ENCODE measurements at places on chromosomes 2 and 18.
A peak's percentile ranks its signal among the peaks of the same experiment; 100 is the strongest.

DNA sequence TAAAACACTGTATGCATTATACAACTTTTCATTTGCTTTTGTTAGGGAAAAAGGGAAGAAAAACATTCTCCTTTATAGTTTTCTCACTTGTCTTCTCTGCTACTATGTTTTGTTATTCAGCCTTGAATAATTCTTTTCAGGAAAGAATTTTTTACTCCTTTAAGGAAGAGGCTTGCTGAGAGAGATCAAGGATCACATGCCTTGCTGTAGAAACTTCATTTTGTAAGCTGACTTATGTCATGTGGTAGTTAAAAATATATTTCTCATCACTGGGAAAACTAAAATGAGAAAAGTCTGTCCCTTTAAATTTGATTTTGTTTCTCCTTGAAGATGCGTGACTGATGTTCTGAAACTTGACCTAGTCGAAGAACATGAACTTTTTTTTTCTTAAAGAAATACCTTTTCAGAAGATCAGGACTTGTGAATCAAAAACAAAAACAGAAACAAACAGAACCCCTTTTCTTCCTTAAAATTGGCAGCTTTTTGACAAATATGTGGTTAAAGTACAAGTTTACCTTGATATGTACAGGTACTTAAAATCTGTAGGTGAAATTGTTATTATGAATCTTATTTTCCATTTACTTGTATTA lies 145.1 kb downstream of the COMMD1 start:
- no peak for DNase-seq

GRCh38 chr2:86296947-86297346 lies 40.5 kb downstream of the REEP1 start:
- no peak for DNase-seq

- DNase-seq = no peak
Observed at GRCh38 chr18:7370375-7370774, 139.5 kb downstream of the LRRC30 start.

DNA sequence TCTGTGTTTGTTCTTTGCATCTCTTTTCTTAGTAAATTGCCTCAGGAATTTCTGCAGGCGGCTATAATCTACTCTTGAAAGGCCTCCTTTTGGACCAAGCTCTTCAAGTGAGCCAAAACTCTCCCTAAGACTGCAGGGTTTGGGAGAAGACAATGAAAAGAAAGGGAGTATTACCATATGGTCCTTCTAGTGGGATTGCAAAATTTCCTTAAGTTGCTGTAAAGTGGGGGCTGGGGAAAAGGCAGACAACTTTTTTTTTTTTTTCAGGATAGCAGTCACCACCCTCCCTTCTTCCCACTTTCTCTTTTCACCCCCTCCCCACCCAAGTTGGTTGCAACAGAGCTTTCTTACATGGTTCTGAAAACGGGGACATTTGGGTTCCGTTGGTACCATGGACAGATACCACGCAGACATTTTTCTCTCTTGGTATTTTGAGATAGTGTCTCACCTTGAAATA lies 183.7 kb downstream of the FHOD3 start:
- no peak for DNase-seq

DNA sequence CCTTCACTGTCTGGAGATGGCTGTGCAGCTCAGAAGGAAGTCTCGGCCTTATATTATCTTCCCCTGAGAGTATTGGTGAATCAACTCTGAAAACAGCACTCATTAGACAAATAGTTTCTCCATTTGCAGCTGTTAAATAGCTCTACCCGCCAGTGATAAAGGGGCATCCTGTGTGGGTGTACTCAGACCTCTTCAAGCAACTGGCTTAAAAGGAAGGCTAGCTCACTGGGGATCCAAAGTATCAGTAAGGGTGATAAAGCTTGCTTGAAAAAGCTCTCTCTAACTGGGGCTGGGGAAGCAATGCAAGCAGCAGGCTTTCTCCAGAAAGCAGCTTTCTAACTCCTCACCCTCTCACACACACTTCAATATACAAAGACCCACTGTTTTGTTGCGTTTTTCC lies 64.9 kb upstream of the PSMD14 start:
- DNase-seq = no peak

GRCh38 chr18:3525870-3526420 lies 76.0 kb downstream of the TGIF1 start:
- DNase-seq = peak; percentile 40

GRCh38 chr18:11944252-11944651 lies 36.1 kb upstream of the MPPE1 start:
- DNase-seq = no peak

GRCh38 chr2:22634167-22634566 lies 750.8 kb upstream of the KLHL29 start:
- no peak for DNase-seq

DNA sequence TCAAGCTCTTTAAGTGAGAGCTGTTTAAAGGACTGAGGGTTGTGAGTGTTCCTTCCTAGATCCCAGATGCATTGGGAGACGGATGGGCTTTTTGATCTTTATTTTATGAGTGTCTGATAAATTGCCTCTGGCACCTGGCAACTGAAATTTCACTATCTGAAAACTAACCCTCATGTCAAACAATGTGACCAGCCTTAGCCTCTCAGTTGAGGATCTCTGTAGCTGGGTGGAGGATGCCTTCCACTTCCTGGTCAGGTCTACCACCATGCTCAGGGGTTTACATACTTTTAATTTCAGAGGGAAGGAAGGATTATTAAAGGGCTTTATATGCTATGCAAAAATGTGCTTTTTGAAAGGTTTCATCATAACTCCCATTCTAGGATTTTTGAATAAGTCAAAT lies 70.5 kb upstream of the NT5C1B start:
- no peak for DNase-seq

GRCh38 chr2:137964066-137964858 lies at the start of gene HNMT:
TSS of gene HNMT (plus strand) at chr2:137964473. CDS start at chr2:137964492, 19 bp downstream.
- DNase-seq = no peak

Data from CD4-positive, alpha-beta T cell treated with Interleukin-15 for 4 hours (primary cell).